ENCODE measurements at places on chromosomes 1 and 21.

GRCh38 chr1:101428562-101428961, 191.7 kb downstream of the S1PR1 start:
- no peak for DNase-seq

DNA sequence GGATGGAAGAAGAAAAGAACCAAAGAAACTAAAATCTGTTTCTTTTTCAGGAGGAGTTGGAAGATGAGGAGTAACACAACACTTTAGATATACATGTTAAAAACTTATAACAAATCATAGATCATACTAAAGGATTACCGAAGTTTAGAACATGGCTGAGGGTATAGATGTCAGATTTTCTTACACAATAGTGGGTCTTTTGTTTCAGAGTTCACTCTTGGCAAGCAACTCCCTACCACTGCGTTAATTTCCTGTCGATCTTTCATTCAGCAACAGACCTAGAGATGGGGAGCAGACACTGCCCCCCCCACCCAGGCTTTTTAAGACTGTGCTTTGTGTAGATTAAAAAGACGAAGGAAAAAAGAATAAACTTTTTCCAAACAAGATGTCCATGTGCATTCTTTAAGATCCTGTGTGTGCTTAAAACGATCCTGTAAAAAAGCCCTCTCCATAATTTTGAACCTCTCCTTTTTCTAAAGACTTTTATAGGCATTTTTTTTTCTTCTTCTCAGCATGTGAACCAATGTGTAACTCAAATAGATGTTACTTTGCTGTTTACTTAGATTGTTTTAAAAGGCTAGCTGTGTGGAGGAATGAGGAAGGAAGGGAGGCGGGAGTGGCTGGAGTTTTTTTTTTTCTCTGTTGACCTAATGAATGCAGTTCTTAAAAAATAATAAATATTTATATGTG, 50.4 kb downstream of the NFIA start:
- DNase-seq = no peak

DNA sequence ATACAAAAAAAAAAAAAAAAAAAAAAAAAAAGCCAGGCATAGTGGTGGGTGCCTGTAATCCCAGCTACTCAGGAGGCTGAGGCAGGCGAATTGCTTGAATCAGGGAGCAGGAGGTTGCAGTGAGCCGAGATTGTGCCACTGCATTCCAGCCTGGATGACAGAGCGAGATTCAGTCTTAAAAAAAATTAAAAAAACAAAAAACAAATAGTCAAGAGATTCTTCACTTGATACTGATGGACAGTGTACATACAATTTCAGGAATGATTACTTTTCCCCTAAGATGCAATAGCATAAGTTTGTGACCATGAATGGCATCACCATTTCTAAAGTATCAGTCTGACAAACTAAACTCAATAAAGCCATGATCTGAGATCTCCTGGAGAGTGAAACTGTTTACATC, 60.8 kb upstream of the IVNS1ABP start:
- DNase-seq = no peak

DNA sequence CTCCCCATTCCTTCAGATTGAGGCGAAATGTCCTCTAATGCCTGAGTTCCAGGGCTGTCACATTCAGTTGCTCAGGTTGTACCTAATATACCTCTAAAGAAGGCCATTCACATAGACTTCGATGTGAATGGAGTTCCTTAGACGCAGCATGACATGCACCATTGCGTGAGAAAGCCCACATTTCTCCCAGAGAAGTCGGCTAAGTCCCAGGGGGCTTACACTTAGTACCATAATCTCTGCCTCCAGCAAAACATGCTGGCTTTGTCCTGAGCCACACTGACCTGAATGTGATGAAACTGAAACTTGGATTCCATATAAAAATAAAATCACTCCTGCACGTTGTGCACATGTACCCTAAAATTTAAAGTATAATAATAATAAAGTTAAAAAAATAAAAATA, 23.2 kb upstream of the SLC2A1 start:
- no peak for DNase-seq

DNA sequence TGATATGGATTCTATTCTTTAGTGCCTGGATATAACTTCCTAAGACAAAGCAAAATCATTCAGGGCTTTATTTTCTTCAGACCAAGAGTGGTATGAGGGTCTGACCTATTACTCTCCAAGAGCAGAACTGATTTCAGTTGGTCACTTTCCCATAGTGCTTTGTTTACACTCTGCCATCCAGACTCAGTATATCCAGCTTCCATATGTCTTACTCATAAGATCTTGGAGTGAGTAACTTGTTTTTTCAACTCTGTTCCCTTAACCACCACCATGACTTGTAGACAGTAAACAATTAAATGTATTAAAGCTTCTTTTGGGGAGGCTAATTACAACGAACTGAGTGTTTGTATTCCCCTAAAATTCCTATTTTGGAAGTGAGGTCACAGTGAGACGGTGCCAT, 83.4 kb downstream of the USP24 start:
- no peak for DNase-seq

- DNase-seq = no peak
Observed at GRCh38 chr1:116356673-116357072, 16.4 kb upstream of the ATP1A1 start.

DNA sequence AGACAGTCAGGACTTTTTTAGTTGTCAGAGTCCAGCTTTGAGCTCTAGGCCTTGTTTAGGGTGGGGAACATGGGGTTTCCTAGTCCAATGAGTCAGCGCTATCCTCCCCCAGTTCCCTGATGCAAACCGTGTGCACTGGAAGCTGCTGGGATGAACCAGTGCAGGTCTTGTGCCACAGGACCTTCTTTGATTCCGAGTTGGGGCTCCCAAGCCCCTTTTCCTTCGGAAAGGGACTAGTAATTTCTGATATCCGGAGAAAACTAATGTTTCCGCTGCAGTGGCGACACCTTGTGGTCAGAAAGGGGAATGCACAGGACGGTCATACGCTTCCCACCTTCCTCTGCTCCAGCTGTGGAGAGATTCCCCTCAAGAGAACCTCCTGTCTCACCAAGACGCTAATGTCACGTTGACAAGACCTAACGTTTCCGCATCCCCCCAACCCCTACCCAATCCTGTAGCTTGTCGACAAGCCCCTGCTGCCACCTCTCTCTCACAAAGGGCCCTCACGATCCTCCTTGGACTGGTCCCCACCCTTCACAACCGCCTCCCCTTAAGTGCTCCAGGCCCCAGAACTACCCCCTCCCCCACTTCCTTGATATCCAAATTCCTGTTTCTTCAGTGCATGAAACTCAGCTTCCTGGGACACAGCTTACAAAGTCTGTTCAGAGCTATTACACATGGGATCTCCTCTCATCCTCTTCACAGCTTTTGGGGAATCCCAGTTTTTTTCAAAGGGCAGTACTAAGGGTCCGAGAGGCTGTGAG, 30.9 kb downstream of the GPA33 start:
- DNase-seq = peak; percentile 67

DNA sequence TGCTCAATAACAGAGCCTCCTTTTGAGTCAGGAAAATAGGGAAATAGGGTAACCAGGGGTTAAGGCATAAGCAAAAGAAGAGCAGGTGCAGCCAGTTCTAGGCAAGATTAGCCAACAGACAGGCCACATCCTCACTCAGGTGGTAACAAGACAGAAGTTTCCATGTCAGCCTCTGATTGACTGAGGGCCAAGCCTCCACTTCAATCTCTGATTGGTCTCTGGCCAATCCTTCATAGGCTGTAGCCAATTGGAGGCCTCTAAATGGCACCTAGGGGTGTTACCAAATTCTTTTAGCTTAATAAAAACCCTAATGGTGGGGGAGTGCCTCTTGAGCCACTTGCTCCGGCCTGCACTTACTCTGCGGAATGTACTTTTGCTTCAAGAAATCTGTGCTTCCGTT, 37.2 kb downstream of the LACTBL1 start:
- no peak for DNase-seq

GRCh38 chr1:53642607-53643006, 96.4 kb downstream of the GLIS1 start:
- DNase-seq = no peak

- DNase-seq = no peak
Observed at GRCh38 chr1:98674075-98674781, 12.7 kb downstream of the SNX7 start.

DNA sequence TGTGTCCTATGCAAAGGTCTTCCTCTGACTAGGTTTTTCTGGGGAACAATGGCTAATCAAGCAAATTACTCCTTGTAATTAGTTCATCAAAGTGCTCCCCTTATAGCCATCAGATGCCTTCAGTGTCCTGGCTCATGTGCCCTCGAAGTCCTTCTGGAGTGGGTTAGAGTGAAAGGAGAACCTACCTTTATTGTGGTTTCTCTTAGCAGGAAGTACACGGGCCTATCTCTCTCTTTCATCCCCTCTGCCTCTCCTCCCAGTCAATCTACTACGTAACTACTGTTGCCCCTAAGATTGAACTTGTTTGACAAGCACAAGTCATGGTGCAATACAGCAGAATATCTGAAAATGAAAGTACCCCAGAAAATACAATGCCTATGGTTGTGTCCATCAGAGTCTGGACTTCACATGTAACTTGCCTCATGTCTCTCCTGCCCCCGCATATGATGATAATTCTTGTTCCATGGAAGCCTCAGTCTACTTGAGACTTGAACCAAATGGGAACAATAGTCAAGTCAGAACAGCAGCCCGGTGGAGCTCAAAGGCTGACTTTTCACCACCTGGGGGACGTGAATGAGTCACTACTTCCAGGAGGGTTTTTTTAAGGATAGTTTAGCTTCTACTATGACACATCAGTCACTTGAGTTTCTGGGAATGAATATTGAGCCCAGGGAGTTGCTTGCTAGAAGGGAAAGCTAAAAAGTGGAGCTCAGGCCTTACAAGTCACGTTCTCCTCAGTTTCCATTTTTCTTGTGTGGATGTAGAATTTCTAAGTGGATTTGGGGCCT, 243.6 kb downstream of the TNR start:
- no peak for DNase-seq

GRCh38 chr1:114828251-114828650, 26.4 kb upstream of the SYCP1 start:
- DNase-seq = no peak

- no peak for DNase-seq
Observed at GRCh38 chr1:20484519-20485462, 1.2 kb downstream of the CAMK2N1 start.

DNA sequence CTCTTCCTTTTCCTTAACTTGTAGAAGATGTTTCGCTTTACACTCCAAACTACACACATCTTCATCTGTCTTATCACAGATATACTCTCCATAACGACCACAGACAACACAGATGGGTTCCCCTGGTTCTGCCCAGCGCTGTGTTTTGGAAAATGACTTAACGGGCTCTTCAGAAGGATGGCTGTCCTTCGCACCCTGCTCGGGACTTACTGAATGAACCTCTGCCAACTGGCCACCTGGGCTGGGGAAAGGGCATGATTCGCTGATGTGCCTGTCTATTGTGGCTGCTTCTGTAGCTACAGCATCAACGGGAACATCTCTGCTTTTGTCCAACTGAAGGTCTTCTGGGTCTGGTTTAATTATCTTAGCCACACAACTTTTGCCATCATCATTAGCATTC, 3.4 kb downstream of the DDX59 start:
- no peak for DNase-seq

GRCh38 chr1:34631126-34631525, 123.7 kb upstream of the GJB5 start:
- DNase-seq = no peak

DNA sequence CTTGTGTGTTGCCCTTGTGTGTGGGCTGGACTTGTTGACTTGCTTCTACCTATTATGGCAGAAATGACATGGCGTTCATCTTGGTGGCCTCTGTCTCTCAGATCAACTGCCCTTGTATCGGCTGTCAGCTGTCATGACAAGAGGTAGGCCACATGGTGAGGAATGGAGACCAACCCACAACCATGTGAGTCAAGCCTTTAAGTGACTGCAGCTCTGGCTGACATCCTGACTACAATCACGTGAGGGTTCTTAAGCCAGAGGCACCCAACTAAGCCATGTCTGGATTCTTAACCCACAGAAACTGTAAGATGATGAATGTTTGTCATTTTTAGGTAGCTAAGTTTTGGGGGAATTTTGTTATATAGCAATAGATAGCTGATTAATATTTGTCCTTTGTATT, 82.1 kb downstream of the KCND3 start:
- DNase-seq = no peak

DNA sequence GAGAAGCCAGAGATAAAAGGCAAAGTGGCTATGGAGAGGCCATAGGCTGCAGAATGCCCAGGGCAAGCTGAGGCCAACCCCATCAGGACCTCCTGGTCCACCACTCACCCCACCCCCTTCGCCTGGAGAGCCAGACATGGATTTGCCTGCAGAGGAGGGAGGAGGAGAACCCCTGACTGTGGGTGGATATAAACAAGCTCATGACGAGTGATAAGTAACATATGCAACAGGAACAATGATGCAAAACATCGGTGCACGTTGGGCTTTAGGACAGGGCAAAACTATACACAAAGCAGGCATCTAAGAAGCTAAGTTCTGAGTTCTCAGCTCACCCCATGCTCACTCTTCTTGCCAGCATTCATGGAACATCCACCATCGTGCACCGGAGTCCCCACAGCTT, 150.3 kb downstream of the ETS2 start:
- no peak for DNase-seq

DNA sequence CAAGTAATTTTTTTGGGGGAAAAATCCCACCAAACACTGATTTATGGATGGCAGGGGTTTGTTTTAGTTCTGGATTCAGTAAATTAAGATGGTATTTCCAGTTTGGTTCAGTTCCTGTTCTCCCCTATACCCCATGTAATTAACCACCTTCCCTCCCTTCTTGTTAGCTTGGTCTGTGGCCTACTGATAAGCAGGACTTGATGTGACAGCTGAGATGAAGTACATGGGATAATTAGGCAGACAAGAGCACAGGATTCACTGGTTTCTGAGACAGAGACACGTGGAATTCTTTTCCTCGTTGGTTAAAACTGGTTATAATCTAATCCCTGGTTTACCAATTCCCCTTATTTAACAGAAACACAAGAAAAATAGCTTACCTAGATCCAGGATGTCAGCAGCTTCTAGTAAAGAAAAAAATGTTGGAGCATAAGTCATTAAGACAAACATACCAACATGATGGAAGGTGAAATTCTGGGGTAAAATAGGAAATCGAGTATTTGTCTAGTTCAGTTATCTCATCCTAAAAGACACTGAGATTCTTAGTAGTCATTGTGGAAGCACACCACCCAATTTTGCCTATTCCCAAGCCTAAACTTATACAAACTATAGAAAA, 81.5 kb downstream of the SCMH1 start:
- DNase-seq = no peak

- DNase-seq = no peak
Observed at GRCh38 chr1:74344387-74344786, 109.2 kb downstream of the TNNI3K start.

GRCh38 chr1:4754816-4755215, 100.4 kb downstream of the AJAP1 start:
- no peak for DNase-seq

Data from iPS DF 6.9 (cell line).